ENCODE measurements at places on chromosomes 2 and 18.

GRCh38 chr2:73070643-73071359, 711 bp downstream of the SFXN5 start:
- no peak for DNase-seq

GRCh38 chr2:234290671-234291070, 206.2 kb downstream of the ARL4C start:
- DNase-seq = no peak

DNA sequence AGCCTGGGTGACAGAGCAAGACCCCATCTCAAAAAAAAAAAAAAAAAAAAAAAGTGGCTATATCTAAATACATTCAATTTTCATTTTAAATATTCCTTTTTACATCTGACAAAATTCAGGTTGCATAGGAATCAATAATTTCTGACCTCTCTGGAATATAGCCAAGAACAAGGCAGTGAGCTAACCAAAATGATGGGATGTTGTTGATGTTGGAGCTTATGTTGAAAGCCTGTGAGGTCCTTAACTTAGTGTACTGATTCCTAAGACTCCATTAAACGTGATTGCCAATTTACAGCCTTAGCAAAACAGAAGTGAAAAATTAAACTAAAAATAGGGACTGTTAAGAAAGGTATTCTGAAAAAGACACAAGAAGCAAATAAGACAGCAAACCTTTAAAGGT, 109.6 kb downstream of the MEP1B start:
- no peak for DNase-seq

GRCh38 chr2:202038471-202039277, 5.0 kb downstream of the FZD7 start:
- DNase-seq = no peak

DNA sequence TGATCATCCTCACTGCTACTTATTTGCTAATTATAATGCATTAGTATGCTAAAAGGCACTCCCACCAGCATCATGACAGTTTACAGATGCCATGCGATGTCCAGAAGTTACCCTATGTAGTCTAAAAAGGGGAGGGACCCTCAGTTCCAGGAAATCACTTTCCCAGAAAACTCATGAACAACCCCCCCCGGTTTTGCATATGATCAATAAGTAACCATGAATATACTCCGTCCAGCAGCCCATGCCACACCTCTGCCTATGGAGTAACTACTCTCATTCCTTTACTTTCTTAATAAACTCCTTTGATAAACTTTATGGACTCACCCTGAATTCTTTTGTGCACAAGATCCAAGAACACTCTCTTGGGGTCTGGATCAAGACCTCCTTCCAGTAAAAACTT, 86.8 kb downstream of the MALT1 start:
- no peak for DNase-seq

DNA sequence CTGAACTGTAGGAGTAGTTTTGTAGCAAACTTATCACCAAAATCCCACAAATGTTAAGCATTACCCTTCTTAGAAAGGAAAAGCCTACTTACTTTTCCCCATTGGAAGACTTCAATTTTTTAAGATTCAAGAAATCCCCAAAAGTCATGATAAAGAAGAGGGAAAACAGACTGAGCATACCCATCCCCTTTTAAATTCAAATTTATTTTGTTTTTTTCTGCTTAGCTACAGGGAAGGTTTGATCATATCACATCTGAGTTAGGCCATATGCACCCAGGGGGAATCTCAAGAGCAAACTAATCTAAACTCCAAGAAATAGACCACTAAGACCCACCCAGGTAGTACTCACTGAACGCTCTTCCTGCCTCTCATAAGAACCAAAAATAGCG, 174.6 kb downstream of the TGIF1 start:
- DNase-seq = no peak

DNA sequence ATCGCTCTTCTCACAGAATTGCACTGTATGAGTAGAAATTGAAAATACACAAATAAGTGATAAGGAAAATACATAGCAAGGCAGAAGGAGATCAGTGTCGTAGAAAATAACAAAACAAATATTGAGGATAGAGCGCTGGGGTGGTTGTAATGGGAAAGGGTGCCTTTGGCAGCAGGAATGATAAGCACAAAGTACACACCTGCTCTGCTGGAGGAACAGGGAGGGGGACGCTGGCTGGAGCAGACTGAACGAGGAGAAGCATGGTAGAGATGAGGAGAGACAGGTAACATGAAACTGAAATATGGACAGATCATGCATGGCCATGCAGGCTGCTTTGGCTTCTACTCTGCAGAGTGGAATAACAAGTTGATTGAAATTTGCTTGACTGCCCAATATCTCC, 181.2 kb upstream of the FSHR start:
- DNase-seq = no peak

GRCh38 chr18:45777393-45777792, 48.1 kb upstream of the SIGLEC15 start:
- DNase-seq = no peak

GRCh38 chr18:63378919-63379638, 12.1 kb upstream of the KDSR start:
- no peak for DNase-seq

DNA sequence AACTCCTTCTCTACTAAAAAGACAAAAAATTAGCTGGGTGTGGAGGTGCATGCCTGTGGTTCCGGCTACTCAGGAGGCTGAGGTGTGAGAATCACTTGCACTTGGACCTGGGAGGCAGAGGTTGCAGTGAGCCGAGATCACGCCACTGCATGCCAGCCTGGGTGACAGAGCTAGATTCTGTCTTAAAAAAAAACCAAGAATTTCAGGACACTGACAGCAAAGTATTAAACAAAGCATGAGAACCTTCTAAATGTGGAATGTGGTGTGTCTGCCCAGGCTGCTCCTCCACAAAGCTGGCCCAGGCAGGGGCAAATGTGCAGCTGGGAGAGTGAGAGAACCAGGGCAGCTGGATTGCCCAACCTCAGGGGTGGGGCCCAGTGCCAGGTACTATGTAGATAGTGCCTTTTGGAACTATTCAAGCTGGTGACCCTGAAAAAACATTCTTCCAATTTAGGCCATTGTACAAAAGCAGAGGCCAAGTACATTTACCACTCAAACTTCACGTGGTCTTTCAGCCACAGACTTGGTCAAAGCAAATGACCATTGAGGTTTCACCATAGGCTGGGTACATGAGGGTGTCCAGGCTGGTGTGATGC, 6.7 kb upstream of the UGT1A5 start:
- no peak for DNase-seq

All from tibial nerve (tissue), 4 donors.